Upper lobe of right lung (tissue), 1 donor: ENCODE measurements at places on chromosomes 7 and 10. TPM values are rescaled to one million over a fixed set of nuclear protein-coding genes. Genes with fewer than 3 reads are reported as not detected.

DNA sequence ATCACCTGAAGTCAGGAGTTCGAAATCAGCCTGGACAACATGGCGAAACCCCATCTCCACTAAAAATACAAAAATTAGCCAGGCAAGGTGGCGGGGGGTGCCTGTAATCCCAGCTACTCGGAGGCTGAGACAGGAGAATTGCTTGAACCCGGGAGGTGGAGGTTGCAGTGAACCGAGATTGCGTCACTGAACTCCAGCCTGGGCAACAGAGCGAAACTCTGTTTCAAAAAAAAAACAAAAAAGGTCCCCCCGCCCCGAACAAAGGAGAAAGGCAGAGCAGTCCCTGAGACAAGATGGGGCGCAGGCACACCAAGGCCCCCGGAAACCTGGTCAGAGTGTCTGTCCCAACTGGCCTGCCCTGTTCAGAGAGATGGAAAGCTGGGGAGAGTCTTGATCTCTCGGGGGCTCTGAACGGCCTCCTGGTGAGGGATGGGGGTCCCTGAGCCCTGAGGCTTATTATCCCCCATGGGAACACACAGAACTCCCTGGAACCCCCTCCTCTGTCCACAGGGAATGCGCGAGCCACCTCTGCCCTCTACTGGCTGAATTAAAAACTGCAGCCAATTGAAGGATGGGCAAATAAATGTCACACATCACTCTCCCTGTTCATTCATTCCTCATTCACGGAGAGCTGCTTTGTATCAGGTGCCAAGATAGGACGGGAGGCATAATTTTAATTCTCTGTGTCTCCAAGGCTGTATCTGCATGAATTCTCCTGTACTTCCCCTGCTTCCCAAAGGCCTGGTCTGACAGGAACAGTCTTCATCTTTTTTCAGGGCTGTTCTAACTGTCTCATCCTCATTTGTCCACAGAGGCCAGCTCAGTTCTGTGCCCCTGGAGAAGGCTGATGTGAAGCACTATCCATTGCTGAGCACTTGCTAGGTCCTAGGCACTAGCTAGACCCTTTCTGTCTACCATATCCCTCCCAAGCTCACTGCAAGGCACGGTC lies 28.9 kb downstream of the MAT1A start:
- H3K27me3 ChIP-seq, result no peaks in the 10 kb centered on the region
- no peaks in the 10 kb centered on the region for H3K36me3 ChIP-seq
- no peak overlapping the region for H3K4me3 ChIP-seq
- no peak for DNase-seq
- no peak overlapping the region for H3K27ac ChIP-seq

The STEAP4 gene
- total RNA-seq, result 53.9 TPM

GRCh38 chr10:117651121-117651520 lies 108.6 kb downstream of the EMX2 start:
- H3K4me1 ChIP-seq, result no peaks in the 10 kb centered on the region
- no peaks in the 10 kb centered on the region for H3K27me3 ChIP-seq
- no peaks in the 10 kb centered on the region for H3K36me3 ChIP-seq
- H3K27ac ChIP-seq, result no peak overlapping the region
- H3K4me3 ChIP-seq, result no peak overlapping the region

The TBRG4 gene
- 59.4 TPM for total RNA-seq

DNA sequence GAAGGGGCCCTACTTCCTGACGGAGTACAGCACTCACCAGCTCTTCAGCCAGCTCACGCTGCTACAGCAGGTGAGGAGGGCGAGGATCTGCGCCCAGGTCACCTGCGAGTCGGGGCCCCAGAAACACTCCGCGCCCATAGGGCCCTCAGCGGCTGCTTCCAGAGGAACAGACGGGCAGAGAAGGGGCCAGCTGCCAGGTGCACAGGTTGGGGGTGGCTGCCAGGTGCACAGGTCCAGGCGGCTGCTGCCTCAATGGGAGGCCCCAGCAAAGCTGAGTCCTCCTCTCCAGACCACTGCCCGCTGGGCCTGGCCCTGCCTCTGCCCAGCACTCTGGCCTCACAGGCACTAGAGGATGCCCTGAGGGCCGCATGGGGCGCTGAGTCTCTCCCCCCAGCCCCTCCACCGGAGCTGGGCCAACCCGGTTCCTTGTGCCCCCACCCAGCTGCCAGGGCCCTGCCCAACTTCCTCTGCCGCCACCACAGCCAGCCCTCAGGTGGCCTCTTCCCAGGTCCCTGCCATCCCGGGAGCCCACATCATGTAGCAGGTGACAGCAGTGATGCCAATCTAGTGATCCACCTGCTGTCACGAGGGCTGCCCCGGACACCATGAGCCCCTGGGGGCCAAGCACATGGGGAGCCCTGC lies 17.0 kb upstream of the UTF1 start:
- DNase-seq, result no peak
- H3K27me3 ChIP-seq, result no peaks in the 10 kb centered on the region
- H3K4me3 ChIP-seq, result no peak overlapping the region

DNA sequence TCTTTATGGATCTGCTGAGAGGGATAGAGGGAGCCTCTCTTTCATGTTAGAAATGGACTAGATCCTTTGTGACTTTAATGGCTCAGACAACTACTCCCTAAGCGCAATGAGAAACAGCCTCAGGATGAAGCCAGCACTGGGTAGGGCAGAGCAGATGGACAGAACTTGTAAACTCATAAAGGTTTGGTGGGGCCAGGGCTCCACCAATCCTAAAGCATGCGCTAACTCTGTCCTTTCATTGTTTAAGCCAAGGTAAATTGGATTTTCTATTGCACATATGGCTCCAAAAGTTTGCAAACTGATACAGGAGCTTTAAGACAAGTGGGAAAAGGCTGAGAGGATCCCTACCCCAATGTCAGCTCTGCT lies 178.1 kb upstream of the MEOX2 start:
- no peaks in the 10 kb centered on the region for H3K27me3 ChIP-seq
- peaks cover 4% of the 10 kb centered on the region for H3K4me1 ChIP-seq
- no peak for DNase-seq
- H3K27ac ChIP-seq, result no peak overlapping the region
- no peaks in the 10 kb centered on the region for H3K36me3 ChIP-seq

- no peaks in the 10 kb centered on the region for H3K36me3 ChIP-seq
- no peak overlapping the region for H3K4me3 ChIP-seq
- no peaks in the 10 kb centered on the region for H3K27me3 ChIP-seq
- no peak for DNase-seq
- H3K4me1 ChIP-seq, result no peaks in the 10 kb centered on the region
- no peak overlapping the region for H3K27ac ChIP-seq
These were observed 95.7 kb downstream of the KCNMA1 start for GRCh38 chr10:77541944-77542343.

The AZGP1 gene
- total RNA-seq, result 87.7 TPM

The ANKRD1 gene
- total RNA-seq, result 156 TPM

The HOXA6 gene
- 6.5 TPM for total RNA-seq

The ACTL6B gene
- total RNA-seq, result not detected

DNA sequence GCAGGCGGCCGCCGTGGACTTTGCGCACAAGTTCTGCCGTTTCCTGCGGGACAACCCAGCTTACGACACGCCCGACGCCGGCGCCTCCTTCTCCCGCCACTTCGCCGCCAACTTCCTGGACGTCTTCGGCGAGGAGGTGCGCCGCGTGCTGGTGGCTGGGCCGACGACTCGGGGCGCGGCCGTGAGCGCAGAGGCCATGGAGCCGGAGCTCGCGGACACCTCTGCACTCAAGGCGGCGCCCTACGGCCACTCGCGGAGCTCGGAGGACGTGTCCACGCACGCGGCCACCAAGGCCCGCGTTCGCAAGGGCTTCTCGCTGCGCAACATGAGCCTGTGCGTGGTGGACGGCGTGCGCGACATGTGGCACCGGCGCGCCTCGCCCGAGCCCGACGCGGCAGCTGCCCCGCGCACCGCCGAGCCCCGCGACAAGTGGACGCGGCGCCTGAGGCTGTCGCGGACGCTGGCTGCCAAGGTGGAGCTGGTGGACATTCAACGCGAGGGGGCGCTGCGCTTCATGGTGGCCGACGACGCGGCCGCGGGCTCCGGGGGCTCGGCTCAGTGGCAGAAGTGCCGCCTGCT lies 14.1 kb downstream of the SH2B2 start:
- H3K27ac ChIP-seq, result no peak overlapping the region
- peaks cover 5% of the 10 kb centered on the region for H3K4me1 ChIP-seq
- H3K4me3 ChIP-seq, result no peak overlapping the region
- DNase-seq, result no peak

The ASIC3 gene
- 2.6 TPM for total RNA-seq

The CYP26C1 gene
- total RNA-seq, result 0.35 TPM

The RALA gene
- 53.4 TPM for total RNA-seq

DNA sequence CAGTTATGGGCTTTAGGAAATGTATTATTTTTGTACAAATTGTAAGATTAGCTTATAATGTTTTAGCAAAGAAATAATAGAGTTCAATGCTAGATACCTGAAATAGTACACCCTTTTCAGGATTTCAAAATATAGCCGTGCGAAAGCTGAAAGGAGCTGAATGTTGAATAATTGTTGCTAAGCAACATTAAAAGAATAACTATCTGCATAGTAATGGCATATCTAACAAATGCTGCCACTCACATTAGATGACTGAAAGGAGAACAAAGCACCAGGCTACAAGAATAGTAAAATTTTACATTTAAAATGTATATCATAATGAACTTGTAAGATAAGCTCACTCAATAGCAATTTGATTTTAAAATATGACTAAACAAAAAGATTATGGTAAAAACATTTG lies 82.5 kb downstream of the SDHAF3 start:
- H3K27ac ChIP-seq, result no peak overlapping the region
- no peak for DNase-seq
- no peaks in the 10 kb centered on the region for H3K27me3 ChIP-seq
- no peak overlapping the region for H3K4me3 ChIP-seq

DNA sequence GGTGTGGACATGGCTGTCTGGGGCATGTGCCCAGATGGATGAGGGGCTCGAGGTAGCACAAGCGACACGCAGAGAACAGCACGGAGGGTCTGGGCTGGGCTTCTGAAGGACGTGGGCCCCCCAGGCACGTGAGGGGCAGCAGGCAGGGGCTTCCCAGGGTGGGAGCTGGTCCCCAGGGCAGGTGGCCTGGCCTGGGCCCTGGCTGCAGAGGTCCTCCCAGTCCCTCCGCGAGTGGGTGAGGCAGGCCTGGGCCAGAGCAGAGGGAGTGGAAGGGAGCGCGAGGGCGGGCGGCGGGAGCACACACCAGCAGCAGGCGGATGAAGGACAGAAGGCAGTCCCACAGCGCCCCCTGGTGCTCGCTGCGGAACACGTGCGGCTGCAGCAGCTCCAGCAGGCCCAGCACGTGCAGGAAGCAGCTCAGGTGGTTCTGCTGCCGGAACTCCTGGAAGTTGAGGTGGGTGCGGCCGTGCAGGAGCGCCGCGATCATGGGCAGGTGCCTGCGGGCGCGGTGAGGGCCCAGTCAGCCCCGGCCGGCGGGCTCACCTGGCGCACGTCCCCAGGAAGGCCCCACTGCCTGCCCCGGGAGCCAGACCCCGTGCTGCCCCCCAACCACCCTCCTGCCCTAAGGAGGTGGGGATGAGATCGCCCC lies 14.7 kb upstream of the MICALL2 start:
- no peak overlapping the region for H3K27ac ChIP-seq
- peaks cover 4% of the 10 kb centered on the region for H3K4me1 ChIP-seq
- DNase-seq, result peak; percentile 93
- H3K27me3 ChIP-seq, result no peaks in the 10 kb centered on the region
- H3K36me3 ChIP-seq, result peaks cover 66% of the 10 kb centered on the region

The FFAR4 gene
- 4.9 TPM for total RNA-seq

DNA sequence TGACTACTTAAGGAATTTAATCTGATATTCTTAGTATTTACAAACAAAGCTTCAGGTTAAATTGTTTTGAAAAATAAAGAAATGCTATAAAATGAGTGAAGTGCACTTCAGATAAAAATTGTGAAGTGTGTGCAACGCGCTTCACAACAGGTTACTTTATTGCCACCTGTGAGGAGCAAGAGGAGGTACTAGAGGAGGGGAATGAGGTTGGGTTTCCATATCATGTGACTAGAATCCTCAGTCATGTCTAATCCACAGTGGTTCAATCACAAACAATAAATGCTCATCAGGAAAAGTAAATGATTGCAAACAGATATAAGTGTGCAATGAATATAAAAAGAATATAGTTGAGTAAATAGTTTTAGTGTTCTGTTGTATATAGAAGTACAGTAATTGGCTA lies 34.5 kb upstream of the CD36 start:
- no peaks in the 10 kb centered on the region for H3K4me1 ChIP-seq
- no peak overlapping the region for H3K27ac ChIP-seq
- H3K36me3 ChIP-seq, result no peaks in the 10 kb centered on the region

The LLCFC1 gene
- total RNA-seq, result not detected

The LFNG gene
- 35.4 TPM for total RNA-seq

DNA sequence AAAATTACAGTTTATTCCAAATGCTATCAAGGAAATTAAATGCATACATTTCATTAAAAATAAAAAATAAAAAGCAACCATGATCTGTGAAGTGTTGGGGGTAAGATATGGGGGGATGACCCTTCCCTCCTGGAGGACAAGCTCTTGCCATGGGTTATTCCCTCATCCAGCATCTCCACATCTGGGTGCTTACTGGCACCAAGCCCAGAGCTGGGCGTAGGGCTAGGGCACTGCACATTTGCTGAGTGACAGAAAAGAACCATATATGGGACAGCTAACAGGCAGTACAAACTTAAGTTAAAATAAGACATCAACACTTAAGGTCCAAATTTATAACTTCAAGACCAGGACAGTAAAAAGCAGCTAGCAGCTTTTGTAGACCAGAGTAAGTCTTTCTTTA lies 10.2 kb downstream of the CCDC6 start:
- no peaks in the 10 kb centered on the region for H3K36me3 ChIP-seq
- peak overlapping the region; percentile 1 for H3K27ac ChIP-seq
- H3K4me1 ChIP-seq, result peaks cover 70% of the 10 kb centered on the region
- no peak overlapping the region for H3K4me3 ChIP-seq

The NYAP1 gene
- total RNA-seq, result 0.55 TPM

- H3K4me3 ChIP-seq, result no peak overlapping the region
- DNase-seq, result no peak
- H3K27me3 ChIP-seq, result no peaks in the 10 kb centered on the region
- H3K27ac ChIP-seq, result no peak overlapping the region
- H3K4me1 ChIP-seq, result no peaks in the 10 kb centered on the region
- H3K36me3 ChIP-seq, result no peaks in the 10 kb centered on the region
These were observed 100.7 kb upstream of the CTTNBP2 start for GRCh38 chr7:117973975-117974374.

- H3K4me1 ChIP-seq, result peaks cover 13% of the 10 kb centered on the region
- no peaks in the 10 kb centered on the region for H3K27me3 ChIP-seq
- peak; percentile 92 for DNase-seq
- H3K4me3 ChIP-seq, result peak overlapping the region; percentile 76
- H3K27ac ChIP-seq, result peak overlapping the region; percentile 90
These were observed 434 bp downstream of the STAMBPL1 start for GRCh38 chr10:88880282-88881076.

The NPC1L1 gene
- total RNA-seq, result 0.17 TPM
